ACHN (cell line): ENCODE measurements at places on chromosomes 2 and 18.

DNA sequence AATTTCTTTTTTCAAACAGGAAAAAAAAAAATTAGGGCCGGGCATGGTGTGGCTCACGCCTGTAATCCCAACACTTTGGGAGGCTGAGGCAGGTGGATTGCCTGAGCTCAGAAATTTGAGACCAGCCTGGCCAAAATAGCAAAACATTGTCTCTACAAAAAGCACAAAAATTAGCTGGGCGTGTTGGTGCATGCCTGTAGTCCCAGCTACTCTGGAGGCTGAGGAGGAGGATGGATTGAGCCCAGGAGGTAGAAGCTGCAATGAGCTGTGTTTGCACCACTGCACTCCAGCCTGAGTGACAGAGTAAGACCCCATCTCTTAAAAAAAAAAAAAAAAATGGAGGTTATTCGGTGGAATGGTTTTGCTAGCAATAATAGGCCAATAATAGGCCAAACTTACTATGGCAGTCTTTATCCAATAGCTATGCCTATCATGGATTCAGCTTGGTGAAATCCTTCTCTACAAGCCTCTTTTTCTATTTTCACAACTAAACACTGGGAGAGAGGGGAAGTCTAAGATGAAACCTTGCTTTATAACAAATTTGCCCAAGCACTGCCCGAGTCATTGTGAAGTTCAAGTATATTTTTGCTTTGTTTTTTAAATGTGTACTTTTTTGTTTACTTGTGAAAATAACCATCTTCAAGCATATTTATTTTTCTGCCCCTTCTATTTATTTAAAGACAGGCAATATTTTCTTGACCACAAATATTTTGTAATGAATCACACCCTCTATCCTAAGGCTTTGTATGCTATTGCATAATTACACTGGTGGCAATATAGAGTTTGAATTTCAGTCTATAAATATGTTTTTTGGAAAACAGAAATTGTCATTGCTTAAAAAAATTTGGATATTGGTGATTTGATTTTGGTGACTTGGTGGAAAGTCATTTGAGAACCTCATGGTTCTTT is 20.0 kb upstream of the KYNU start:
- DNase-seq = no peak

DNA sequence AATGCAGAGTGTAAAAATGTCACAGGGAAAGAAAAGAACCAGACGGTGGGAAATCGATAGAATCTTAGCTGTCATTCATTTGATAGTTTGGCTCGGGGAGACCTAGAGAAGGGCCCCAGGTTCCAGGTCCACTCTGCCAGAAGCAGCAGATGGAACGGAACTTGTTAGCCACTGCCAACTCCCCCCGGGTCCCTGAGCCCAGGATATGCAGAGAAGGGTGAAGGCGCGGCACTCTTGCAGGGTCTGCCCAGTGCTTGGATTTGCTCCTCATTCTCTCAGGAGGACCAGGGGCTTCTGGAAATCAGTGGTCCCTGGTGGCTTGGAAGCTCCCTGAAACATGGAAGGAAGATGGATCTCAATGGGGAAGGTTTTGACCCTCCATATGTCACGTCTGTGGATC is 11.6 kb upstream of the XDH start:
- DNase-seq = no peak

DNA sequence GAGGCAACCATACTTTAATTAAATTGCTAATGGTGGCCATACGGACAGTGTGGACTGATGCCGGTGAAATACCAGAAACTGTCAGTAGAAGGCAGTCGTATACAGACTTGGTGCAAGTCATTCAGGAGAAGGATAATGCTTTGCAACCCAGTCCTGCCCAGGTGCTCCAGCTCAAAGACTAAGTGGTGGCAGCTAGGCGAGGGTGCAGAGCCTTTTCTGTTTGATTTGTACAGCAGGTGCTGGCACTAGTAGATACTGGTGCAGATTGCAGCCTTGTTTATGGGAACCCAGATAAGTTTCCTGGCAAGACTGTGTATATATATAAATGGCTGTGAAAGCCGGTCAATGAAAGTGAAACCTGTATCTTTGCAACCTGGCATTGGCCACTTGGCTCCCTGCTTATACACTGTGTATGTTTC is 208.3 kb upstream of the SYT4 start:
- DNase-seq = no peak

GRCh38 chr2:1988049-1988448 is 243.7 kb upstream of the PXDN start:
- DNase-seq = no peak

DNA sequence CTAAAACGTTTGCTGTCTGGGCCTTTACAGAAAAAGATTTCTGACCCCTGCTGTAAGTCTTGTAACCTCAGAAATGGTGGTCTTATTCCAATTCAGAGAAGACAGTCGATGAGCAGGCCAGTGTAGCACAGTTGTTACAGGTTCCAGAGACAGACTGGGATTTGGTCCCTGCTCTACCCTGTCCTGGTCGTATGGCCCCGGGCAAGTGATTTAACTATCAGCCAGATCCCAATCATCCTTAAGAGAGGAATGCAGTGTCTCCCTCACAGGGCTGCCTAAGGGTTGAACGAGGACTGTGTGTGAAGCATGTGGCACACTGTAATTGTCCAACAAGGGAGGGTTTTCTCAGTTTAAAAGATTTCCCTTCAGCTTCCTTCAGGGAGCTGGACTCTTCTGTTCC is 47.2 kb downstream of the HK2 start:
- no peak for DNase-seq

DNA sequence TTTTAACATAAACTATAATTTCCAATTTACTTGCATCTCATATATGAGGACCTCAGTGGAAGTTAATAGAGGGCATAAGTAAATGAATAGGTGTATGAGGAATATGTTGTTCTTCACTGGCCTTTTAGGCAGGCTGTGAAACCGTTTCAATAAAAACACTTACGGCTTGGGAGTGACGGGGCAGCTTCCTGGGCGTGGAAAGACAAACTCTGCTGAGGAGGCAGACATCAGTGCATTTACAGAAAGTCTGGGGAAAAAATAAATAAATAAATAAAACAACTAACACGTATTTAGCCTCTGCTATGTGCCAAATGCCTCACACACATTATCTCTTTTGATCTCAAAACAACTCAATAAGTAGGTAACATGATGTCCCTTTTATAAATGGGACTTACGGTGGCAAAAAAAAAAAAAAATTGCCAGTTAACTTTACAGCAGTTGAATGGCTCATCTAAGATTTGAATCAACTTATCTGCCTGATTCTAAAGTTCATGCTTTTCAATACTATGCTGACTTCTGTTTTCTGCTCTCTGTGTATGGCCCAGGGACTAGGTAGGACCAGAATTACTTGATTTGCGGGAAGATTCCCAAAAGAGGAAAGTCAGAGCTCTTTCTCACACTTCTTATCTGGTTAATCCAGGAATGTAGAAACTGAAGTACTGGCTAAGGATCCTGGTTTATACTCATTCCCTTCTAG is 77.5 kb upstream of the LRATD1 start:
- no peak for DNase-seq

- no peak for DNase-seq
Observed at GRCh38 chr2:232741294-232741693, 35.1 kb downstream of the KCNJ13 start.

- DNase-seq = no peak
Observed at GRCh38 chr2:44163777-44164176, 4.9 kb upstream of the PPM1B start.

- no peak for DNase-seq
Observed at GRCh38 chr18:37173384-37173783, 344.5 kb downstream of the KIAA1328 start.

DNA sequence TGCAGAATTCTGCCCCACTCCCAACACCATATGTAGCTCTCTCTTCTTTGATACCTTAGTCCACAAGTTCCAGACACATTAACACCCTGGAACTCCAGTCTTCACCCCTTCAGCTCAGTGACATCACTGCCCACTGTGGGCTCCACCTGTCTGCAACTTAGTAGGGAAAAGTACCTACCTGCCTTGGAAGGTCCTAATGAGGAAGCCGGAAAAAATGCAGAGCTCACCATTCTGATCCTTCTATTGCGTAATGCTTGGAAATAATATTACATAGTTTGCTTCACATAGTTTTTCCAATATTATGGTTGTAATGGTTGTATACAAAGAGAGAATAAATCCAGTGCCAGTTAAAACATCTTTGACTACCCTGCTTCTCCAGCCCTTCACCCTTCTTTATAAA is 738.4 kb downstream of the RNF144A start:
- DNase-seq = no peak

- DNase-seq = no peak
Observed at GRCh38 chr2:167265722-167266121, 377.4 kb downstream of the XIRP2 start.

DNA sequence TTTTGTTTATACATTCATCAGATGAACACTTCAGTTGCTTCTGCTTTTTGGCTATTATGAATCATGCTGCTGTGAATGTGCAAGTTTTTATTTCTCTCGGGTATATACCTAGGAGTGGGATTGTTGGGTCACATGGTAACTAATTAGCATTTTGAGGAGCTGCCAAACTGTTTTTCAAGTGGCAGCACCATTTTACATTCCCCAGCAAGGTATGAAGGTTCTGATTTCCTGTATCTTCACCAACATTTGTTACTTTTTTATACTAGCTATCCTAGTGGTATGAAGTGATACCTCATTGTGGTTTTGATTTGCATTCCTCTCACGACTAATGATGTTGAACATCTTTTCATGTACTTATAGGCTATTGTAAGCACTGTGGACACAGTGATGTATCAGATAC is 53.9 kb downstream of the DYNC1I2 start:
- DNase-seq = no peak

DNA sequence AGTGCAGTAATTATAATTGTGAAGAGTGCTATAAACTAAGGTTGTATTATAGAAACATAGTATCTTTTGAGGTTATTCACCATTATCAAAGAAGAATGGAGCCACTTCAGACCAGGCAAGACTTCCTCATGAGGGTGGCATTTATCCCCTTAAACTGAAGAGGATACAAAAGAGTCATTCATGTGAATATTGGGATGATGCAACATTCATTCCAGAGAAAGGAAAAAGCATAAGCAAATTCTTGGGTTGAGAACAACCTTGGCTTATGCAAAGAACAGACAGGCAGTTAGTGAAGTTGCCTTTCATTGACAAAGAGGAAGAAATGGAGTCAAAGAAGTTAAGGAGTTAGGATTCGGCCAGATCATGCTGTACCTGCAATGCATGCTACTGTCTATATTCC is 682.5 kb downstream of the MBD2 start:
- DNase-seq = no peak

- no peak for DNase-seq
Observed at GRCh38 chr2:64238799-64239198, 94.6 kb upstream of the PELI1 start.

- no peak for DNase-seq
Observed at GRCh38 chr2:2507417-2507997, 176.4 kb upstream of the MYT1L start.

GRCh38 chr2:224838335-224838734 is 122.2 kb upstream of the CCDC195 start:
- DNase-seq = no peak

GRCh38 chr2:152490686-152491455 is 155.9 kb downstream of the FMNL2 start:
- DNase-seq = no peak
